NCI-H187 treated with DMSO at 0.1 percent for 48 hours (cell line): ENCODE measurements at places on chromosomes 2 and 18.

DNA sequence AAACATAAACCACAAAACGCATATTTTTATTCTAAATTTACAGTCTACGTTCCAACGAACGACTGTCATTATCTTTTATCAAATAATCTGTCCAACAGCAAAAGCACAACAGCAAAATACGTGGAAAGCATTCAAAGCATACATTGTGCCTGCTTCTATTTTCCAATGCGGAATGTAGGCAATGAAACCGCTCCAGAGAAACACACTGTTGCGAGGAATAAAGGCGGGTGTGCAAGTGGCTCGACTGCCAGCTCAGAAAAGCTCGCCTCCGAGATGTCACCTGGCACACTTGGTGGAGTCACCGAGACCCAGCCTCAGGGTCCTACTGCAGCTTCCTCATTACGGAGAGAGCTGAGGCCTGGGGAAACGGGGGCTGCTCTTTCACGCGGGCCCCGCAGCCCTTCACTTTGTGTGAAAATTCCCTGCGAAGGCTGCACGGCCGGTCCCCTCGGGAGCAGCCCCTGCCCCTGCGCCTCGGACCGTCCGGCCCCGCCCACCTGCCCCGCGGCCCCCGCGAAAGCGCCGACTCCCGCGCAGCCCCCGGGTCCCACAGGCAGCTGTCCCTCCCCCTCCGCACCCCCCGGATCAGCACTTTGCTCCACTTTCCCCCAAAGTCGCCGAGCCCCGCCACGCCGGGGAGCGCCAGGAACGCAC is 752 bp downstream of the MGAT4A start:
- no peak for DNase-seq

GRCh38 chr2:240405684-240406313 is 29.7 kb upstream of the GPC1 start:
- DNase-seq: no peak

DNA sequence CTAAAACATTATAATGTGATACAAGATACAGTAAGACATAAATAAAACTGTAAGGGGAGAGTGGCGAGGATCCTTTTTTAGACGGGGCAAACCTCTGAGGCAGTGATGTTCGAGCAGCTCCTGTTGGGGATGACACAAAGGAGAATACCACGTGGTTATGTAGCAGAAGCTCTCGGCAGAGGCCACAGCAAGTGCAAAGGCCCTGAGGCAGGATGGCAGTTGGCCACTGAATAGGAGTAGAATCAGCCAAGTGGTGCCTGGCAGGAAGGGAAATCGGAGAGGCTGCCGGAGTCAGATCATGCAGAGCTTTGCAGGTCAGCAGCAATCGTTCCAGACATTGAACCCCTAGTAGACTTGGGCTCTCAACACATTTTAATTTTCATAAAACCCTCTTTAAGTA is 19.1 kb downstream of the NOSTRIN start:
- no peak for DNase-seq

DNA sequence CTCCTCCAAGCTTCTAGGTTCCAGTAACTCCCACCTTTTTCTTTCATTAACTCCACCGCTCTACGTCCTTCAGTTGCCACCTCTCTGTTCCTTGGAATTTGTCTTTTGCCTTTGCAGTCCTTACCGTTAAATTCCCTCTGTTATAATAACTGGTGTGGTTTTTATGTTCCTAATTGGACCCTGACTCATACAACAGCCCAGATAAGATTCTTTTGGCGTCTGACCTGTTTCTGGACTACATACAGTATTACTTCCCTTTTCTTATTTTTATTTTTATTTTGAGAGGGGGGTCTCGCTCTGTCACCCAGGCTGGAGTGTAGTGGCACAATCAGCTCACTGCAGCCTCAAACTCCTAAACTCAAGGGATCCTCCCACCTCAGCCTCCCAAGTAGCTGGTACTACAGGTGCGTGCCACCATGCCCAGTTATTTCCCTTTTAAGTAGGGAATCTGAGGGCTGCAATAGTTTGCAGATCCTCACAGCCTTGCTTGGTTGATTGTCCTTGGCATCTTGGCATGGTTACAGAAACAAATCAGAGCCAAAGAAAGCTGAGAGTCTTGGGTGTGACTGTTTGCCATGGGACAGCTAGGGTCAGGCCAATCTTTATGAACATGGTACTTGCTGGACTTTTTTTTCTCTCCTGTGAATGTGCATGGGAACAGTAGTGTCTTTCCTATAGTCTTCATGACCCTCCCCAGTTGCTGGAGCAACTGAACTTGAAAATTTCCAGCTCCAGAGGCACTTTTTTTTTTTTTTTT is 22.0 kb downstream of the TCF23 start:
- no peak for DNase-seq

GRCh38 chr2:37317746-37318145 is 6.9 kb downstream of the PRKD3 start:
- no peak for DNase-seq

GRCh38 chr18:78731016-78731397 is 248.6 kb upstream of the SALL3 start:
- no peak for DNase-seq

- DNase-seq: no peak
These were observed 722.3 kb downstream of the RNF144A start for GRCh38 chr2:7639476-7639875.

DNA sequence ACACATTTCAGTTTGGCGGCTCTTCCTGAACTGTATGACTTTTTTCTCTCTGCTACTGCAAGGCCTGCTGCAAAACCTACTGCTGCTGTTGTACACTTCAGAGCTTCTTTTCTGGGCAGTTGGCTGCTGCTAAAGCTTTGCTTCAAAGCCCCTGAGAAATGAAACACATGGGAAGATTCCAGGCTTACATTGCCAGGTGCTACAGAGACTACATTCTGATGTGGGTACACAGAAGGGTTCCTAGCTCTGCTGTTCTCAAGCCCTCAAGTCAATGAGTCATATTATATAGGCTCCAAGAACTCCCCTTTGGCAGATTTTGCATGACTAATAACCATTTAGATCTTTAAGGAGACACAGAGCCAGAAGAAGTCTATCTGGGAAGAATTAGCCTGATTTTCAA is 12.9 kb upstream of the PGAP1 start:
- no peak for DNase-seq

GRCh38 chr2:33144243-33144642 is 197.5 kb downstream of the LTBP1 start:
- no peak for DNase-seq

- DNase-seq: no peak
These were observed 60.8 kb upstream of the RNF152 start for GRCh38 chr18:61953641-61954040.

DNA sequence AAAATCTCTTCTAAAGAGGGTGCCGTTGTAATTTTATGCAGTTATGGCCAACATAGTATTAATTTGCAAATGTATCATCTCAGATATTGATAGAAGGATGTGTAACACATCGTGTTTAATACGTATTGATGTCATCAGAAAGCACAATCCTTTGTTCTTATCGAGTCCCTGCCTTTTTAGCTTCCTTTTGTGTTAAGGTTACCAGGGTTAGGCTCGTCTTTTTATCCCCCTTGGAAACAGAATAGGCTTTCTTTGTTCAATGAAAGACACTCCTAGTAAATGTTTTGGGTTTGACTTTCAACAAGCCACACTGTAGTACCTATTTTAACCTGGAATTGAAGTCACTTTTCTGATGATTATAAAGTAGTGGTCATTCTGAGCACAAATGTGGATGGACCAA is 136.2 kb downstream of the WDR7 start:
- DNase-seq: no peak

DNA sequence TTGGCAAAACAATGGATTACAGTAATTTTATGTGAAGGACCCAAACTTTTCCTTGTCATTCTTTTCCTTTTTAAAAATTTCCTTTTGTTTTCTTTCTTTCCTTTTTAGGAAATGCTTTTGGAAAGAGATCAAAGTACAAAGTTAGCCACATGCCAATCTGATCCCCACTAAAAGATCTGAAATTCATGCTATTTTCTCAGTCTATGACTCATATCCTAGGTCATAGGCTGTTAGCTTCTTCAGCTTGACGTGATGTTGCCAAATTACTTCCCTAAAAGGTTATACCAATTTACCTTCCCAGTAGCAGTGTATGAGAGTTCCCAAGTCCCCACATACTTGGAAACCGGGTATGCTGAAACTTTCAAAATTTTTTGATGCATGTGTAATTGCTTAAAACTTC is 355.3 kb downstream of the INSIG2 start:
- no peak for DNase-seq

DNA sequence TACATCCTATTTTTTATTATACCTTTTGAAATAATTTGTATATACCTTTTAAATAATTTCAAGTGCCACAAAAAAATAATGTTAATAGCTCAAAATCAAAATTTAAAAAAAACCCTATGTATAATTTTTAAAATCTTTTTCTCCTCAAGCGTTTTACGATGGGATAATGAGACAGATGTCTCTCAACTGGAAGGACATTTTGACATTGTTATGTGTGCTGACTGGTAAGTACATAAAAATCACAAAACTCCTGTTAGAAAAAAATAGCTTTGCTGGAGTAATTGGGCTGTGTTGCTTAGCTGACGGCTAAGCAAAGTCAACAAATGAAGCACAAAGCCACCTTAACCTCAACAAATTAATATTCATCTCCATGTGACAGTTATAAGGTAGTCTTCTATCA is 198.0 kb upstream of the SIX3 start:
- DNase-seq: no peak

DNA sequence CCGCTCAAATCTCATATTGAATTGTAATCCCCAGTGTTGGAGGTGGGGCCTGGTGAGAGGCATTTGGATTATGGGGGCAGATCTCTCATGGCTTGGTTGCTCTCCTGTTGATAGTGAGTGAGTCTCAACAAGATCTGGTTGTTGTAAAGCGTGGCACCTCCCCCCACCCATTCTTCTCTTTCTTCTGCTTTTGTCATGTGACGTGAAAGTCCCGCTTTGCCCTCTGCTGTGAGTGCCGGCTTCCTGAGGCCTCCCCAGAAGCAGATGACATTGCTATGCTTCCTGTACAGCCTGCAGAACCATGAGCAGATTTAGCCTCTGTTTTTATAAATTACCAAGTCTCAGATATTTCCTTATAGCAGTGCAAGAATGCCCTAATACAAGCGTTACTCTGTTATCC is 673.8 kb downstream of the ADCYAP1 start:
- no peak for DNase-seq

GRCh38 chr2:16223161-16223840 is 283.0 kb downstream of the MYCN start:
- peak; percentile 18 for DNase-seq

DNA sequence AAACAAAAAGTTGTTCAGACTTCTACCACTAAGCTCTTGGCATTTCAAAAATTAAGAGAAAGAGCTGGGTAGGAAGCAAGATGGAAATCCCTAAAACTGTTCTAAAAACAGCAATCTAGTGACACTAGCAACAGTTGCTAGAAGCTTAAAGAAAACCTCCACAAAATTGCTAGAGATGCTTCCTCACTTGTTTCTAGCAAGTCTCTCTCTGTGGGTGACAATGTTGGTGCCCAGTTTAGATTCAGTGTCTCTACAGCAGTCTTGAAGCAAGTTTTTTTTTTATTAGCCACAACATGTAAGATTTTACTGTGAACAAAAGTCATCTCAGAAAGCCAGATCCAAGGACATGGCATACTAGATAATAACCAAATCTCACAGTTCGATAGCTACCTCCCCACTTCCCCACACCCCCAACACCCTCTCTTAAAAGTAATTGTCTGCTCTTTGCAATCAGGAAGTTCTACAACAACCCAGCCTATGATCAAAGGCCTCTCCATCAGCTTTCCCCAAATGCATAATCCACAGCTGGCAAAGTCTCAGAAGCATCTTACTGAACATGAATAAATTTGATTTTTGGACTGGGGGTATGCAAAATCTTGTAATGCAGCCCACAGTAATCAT is 70.0 kb downstream of the ANKRD44 start:
- DNase-seq: no peak

DNA sequence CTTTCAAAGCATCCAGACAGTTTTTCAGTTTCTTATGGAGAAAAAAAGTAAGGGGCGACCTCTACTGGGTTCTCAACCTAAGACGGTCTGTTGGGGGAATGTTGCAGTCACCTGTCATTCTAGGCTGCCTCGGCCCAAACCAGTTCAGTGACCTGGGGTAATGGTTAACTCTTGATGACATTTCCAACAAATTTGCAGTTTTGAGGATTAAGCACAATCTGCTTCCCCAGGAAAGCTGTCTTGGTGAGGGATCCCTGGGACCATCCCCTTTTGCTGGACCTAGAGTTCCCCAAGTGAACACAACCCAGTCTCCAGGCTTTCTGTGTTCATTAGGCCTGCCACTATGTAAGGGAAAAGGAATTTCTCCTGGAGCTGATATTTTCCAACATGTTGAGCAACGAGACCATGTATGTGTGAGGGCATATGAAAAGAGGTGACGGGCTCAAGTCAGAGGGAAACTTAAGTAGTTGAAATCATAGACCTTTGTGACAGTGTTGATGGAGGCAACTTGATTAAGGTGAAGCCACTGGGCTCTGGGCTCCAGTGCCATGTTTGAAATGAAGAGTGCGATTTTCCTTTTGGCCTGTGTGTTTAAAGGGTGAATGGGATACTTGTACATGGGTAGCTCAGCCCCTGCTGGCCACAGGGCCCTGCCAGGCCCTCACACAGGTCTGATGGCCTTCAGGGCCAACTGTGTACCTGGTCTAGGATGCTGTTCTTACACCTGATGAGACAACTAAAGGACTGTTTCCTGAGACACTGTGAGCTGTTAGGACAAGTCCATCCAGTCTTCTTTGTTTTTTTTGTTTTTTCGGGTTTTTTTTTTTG is 27.0 kb downstream of the FOSL2 start:
- no peak for DNase-seq

- DNase-seq: no peak
These were observed at the start of gene CHRNA1 for GRCh38 chr2:174764280-174765255. CHRNA1 (minus strand) TSS chr2:174764472; CDS start chr2:174764394, 78 bp downstream.

- no peak for DNase-seq
These were observed 364.3 kb upstream of the SPHKAP start for GRCh38 chr2:228545748-228546145.

- no peak for DNase-seq
These were observed 22.2 kb downstream of the BUB1 start for GRCh38 chr2:110655701-110656100.

- no peak for DNase-seq
These were observed 48.6 kb downstream of the GYPC start for GRCh38 chr2:126704434-126705160.

DNA sequence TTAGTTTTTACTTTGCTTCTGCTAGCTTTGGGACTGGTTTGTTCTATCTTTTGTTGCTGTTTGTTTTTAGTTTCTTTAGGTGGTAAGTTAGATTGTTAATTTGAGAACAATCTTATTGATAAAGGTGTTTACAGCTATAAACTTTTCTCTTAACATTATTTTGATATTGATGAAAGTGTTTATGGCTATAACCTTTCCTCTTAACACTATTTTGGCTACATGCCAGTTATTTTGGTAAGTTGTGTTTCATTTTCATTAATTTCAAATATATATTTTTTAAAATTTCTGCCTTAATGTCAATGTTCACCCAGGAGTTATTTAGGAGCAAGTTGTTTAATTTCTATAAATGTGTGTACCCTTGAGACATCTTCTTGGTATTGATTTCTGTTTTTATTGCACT is 229.6 kb upstream of the SYT4 start:
- no peak for DNase-seq

GRCh38 chr2:32058130-32058529 is 5.2 kb upstream of the SPAST start:
- no peak for DNase-seq
